ENCODE measurements at places on chromosomes 6 and 20.

DNA sequence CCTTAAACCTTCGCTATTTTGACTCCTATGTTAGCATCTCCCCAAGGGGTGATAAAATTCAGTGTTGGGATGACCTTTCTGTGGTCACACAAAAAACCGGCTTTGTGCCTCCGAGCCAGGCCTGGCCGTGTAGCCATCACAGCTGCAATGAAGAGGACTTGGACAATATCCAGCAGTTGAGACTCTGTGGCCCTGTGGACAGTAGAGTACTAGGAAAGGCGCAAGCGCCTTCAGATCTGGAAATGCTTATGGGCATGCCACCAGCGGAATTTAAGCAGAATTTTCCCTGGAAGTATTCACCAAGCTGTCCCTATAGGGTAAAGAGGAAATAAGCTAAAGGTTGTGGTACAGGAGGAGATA lies 63.3 kb upstream of the SLC2A12 start:
- no peak for DNase-seq

DNA sequence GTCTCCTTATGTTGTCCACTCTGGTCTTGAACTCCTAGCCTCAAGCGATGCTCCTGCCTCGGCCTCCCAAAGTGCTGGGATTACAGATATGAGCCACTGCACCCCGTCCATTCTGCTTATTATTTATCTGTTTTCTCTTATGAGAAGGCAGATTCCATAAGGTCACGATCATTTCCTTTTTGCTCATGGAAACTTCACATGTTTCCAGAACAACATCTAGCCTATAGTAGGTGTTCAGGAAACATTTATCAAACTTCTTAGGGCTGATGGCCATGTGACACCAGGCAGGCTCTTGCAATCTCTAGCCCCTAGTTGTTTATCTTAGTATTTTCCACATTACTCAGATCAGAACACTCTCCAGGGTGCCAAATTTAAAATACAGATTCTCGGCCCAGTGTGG lies 61.2 kb downstream of the ZFP64 start:
- no peak for DNase-seq

DNA sequence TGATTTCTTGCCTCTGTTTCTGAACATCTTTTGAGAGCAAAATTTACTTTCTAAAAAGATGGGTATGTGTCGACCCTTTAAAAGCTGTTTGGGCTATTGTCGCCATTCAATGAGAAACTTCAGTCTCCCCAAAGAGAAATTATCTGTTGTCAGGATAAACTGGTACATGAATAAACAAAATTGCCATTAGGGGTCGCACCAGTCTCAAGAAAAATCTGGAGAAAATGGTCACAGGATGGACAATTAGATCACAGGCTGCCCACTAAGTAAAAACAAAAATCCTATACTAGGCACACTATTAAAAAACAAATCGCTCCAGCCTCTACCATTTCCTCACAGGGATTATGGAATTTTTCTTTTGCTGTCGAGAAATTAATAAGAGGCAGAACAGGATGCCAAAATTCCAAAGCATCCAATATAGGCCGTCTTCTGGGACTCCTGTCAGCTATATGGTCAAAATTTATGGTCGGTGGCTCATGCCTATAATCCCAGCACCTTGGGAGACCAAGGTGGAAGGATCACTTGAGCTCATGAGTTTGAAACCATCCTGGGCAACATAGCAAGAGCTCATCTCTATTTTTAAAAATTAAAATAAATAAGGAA lies 5.5 kb upstream of the HLA-E start:
- no peak for DNase-seq

GRCh38 chr6:34308483-34308882 lies 59.7 kb upstream of the SMIM29 start:
- DNase-seq, result no peak

GRCh38 chr6:117677553-117678141 lies 2.4 kb downstream of the NUS1 start:
- DNase-seq, result no peak

DNA sequence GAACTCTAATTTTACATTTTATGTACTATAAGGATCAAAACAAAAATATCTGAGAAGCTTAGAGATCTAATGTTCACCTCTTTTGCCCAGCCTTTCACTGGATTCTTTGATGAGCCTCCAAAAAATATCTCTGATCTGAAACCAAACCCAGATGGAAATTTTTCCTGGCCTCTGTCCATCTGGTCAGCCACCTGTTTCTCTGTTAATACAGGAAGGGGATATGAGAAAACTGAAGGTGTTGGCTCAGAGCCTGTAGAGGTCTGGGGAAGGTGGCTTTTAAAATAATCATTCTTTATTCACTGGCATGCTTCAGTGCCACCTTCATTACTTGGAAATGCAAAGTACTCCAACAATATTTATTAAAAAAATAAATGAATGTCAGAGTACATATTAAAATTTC lies 8.5 kb upstream of the MCM3 start:
- no peak for DNase-seq

DNA sequence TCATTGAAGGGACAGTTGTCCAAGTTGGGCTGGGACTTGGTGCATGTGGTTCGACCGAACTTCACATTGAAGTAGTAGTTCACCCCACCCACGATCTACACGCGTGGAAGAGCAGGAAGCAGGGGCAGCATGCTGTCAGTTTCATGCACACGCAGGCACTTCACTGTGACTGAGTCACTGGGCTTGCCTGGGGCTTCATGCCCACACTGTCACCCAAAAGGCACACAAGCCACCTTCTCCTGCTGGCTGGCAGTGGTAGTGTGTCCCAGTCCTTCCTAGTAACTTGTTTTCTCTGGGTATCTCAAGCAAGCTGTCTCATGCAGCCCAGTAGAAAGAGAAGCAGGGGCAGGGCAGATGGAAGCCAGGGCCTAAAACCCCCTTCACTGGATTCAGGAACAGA lies 2.0 kb downstream of the CST5 start:
- no peak for DNase-seq

DNA sequence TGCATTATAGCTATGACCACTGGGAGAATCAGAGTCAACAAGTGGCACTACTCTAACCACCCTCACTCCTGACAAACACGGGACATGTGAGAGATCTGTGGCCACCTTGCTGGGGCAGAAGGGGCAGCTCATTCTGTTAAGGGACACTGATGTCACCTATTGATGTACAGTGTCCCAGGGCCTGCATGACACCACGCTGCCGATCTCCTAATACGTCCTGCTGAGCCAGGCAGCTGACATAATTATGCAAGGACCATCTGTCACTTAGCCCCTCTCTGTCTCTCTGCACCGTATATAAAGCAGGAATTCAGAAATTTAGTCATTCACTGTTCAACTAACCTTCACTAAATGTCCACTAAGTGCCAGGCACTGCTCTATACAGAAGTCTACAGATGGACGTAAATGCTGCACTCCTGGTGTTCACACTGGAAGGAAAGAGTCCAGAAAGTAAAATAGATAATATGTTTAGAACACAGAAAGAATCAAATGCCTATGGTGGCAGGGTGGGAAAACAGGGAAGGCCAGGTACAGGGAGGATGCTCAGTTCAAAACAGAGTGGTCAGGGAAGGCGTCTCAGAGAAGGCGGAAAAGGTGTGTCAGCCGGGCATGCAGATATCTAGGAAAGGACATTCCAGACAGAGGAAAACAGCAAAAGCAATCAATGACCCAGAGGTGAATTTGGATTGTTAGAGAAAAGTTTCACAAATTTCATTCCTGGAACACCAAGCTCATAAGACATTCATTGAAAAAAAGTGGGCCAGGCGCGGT lies 173.8 kb downstream of the ZNF217 start:
- no peak for DNase-seq

GRCh38 chr6:24887545-24888140 lies 48.1 kb downstream of the RIPOR2 start:
- DNase-seq, result no peak

DNA sequence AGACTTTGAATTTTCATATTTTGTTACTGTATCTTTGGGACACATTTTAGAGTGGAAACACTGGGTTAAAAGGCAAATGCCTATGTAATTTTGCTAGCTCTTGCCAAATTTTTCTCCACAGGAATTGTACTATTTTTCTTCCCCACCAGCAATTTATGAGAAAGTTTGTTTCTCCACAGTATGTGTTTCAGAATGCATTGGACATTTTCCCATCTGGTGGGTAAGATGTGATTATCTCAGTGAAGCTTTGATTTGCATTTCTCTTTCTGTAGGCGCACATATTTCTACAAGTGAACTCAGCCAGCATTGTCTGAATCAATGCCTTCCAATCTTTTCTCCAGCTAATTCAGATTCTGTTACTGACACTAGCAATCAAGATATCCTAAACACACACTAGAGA lies 157.8 kb downstream of the RCAN2 start:
- no peak for DNase-seq

DNA sequence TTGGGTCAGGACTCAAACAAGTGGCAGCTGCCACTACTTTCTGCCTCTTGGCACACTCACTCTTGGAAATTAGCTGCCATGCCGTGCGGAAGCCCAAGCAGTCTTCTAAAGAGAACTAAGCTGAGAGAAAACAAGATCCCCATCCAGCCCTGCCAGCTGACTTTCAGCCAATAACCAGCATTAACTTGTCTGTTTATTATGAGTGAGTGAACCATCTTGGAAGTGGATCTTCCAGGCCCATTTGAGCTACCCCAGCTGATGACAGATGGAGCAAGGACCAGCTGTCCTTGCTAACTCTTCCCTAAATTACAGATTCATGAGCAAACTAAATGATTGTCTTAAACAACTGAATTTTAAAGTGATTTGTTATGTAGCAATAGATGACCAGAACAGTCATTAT lies 73.9 kb upstream of the RBM24 start:
- no peak for DNase-seq

- no peak for DNase-seq
Observed at GRCh38 chr6:34462551-34462971, 3.3 kb upstream of the PACSIN1 start.

GRCh38 chr6:14924126-14925024 lies 321.5 kb upstream of the JARID2 start:
- DNase-seq, result no peak

DNA sequence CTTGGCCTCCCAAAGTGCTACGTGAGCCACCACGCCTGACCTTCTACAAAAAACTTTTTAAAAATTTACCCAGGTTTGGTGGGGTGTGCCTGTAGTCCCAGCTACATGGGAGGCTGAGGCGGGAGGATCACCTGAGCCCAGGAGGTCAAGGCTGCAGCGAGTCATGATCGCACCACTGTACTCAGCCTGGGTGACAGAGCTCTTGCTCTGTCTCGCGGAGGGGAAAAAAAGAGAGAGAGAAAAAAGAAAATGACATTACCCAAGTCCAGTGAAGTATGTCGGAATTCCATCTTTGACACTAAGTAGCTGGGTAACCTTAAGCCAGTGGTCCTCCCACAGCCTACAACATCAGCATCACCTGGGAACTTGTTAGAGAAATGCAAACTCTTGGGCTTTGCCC lies 18.8 kb upstream of the MAP1LC3A start:
- DNase-seq, result no peak

GRCh38 chr20:51535674-51536073 lies 6.8 kb downstream of the NFATC2 start:
- DNase-seq, result no peak

DNA sequence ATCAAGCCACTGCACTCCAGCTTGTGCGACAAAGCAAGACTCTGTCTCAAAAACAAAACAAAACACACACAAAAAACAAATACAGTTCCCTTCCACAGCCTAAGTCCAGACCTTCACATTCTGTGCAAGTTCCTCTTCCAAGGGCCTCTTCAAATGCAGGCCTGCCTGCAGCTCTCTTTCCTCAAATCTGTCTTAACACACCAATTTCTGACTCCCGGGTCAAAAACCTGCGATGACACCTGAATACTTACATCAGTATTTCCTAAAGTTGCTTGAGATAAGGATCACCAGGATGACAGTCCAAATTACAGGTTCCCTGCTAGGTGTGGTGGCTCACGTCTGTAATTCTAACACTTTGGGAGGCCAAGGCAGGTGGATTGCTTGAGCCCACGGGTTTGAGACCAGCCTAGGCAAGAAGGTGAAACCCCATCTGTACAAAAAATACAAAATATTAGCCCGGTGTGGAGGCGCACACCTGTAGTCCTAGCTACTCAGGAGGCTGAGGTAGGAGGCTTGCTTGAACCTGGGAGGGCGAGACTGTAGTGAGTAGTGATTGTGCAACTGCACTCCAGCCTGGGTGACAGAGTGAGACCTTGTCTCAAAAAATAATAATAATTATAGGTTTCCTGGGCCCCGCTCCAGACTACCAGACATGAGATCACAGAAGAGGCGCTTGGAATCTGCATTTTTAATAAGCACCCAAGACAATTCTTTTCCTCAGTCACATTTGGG lies 8.8 kb upstream of the PARD6B start:
- no peak for DNase-seq

DNA sequence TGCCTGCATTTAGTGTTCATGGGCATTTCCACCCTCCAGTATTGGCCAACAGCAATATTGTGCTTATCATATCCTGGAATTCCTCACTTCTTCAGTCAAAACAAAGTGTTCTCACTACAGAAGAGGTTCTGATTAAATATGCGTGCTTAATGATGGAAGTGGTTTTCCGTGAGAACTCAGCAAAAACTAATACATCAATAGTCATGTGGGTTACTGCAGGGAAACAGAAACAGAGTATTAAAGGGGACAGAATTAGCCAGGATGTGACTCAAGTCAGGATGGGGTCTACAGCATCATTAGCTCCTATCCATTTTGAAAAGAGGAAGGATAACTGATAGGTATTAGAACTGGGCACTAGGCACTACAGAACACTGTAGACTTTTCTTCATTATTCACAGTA lies 384.6 kb downstream of the CDKAL1 start:
- no peak for DNase-seq

DNA sequence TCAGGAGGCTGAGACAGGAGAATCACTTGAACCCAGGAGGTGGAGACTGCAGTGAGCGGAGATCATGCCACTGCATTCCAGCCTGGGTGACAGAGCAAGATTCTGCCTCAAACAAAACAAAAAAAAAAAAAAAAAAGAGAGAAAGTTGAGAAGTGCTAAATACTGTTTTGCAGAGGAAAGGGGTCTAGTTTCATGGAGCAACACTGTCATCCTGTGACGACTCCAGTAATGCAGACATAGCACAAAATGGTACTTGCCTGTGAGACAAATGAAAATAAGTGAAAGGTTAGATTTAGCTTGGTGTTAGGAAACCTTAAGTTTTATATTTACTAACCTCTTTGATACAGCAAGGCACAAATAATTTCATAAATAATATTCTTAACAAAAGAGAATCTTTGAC lies 29.7 kb downstream of the CEP162 start:
- no peak for DNase-seq

GRCh38 chr6:21321076-21321475 lies 272.5 kb upstream of the SOX4 start:
- DNase-seq, result no peak

- DNase-seq, result no peak
Observed at GRCh38 chr20:55579802-55580201, 425.5 kb downstream of the CBLN4 start.
